NCI-H526 treated with DMSO at 0.1 percent for 48 hours (cell line): ENCODE measurements at places on chromosomes 2 and 18.

GRCh38 chr2:179860255-179861026 is 971 bp downstream of the ZNF385B start:
- DNase-seq: peak; percentile 18

DNA sequence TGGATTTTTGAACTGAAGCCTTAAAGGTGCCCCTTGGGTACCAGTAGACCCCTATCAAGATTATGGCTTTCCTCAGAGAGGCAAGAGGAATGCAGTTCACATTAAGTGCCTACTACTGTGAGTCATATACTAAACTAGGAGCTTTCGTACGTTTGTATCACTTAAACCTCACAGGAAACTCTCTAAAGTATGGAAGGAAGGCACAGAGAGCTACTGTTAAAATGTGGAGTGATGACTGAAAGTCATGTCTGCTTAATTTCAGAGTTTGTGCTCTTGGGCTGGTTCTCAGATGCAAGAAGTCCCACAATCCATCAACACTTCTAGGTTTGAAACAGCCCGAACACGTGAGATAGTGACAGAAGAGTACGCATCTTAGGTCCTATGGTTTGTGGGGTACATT is 4.7 kb downstream of the PLCL1 start:
- no peak for DNase-seq

- DNase-seq: no peak
Measured at GRCh38 chr2:239078128-239078924, 230.4 kb downstream of the TWIST2 start.

DNA sequence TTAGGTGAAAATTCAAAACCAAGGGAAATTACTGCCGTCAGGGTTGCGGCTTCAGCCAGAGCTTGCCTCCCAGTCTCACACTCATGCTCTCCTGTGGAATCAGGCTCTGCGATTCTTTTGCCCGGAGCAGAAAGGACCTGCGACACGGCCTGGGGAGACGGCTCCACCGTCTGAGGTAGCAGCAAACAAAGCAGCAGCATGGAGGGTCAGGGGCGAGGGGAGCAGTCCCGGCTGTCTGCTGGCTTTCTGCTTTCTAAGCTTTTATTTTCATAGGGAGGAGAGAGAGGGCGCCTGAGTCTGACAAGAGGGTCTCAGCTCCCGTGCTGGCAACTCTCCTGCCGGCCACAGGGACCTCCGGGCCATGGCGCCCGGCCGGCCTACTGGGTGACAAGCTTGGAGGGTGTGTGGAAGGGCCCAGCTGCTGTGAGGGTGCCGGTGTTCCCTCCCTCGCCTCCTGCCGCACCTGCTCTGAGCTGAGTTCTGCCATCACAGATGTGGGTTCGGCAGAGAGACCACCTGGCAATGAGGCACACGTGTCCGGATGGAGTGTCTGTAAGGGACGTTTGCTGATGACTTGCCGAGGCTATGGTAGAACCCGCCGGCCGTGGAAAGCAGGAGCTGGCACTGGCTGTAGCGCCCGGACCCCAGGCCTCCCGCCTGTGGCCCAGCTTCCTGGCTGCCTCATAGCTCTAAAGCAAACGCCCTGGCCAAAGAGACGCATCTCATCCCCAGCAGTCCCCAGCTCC is 66.2 kb upstream of the CTDP1 start:
- DNase-seq: no peak

DNA sequence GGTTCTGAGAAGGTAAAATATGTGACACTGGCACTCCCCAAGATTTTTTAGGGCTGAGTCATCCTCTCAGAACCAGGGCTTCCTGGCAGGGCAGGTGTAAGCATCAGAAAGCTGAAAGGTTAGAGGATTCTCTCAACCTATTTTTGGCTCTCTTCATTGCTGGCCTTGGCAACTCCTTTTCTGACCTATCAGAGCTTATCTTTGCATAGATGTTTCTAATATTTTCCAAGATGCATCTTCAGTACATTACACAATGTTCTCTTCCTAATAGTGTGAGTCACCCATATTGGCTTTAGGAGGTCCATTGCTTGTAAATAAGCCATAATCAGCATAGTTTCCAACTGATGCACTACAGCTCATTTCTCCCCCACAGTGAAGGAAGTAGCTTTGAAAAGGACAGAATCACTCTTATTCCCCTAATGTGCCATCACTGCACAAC is 2008.4 kb upstream of the PIK3C3 start:
- DNase-seq: no peak

DNA sequence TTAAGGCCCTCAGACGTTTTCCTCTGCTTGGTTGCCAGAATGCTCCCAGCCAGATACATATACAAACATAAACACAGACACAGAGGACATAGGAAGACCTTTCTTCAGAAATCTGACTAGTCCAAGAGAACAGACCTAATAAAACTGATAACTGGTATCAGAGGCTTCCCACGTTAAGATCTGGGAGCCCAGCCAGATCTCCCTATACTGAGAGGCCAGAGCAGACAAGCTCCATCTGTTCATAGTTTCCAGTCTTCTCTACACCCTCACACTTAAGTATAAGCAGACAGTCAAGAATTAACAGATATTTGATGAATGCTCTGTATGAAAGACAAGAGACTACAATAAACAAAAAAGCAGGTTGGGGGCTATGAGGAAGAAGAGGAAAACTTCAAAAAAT is 240.5 kb upstream of the CHAC2 start:
- no peak for DNase-seq

DNA sequence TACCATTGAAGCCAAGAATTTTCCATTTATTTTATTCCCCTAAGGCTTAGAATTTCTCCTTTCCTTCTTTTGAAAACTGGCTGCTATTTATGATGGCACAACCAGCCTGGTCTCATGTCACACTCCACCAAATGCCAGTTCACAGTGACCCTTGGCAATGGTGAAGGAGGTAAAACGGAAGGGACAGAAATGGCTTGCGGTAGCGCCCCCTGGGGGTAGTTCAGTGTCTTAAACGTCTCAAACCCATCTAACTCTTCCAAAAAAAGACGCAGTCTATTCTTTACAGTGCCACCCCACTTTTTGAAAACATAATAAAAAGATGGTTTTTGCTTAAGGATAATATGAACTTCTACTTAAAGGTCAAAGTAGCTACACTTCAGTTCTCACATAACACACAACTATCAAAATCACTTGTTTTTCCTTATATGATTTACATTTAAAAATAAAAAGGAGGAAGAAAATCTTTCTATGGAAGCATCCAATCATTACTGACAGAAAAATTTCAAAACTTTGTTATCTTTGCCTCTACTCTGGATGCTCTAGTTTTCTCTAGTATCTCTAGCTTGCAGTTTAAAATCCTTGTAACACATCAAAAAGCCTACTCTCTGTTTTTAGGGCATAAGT is 28.0 kb downstream of the PNO1 start:
- no peak for DNase-seq
